ENCODE measurements at places on chromosomes 3 and 15.

- no peak overlapping the region for H3K27ac ChIP-seq
- H3K27me3 ChIP-seq: no peaks in the 10 kb centered on the region
- H3K4me1 ChIP-seq: no peaks in the 10 kb centered on the region
- H3K36me3 ChIP-seq: no peaks in the 10 kb centered on the region
Observed at GRCh38 chr3:69976021-69976420, 23.5 kb upstream of the SAMMSON start.

DNA sequence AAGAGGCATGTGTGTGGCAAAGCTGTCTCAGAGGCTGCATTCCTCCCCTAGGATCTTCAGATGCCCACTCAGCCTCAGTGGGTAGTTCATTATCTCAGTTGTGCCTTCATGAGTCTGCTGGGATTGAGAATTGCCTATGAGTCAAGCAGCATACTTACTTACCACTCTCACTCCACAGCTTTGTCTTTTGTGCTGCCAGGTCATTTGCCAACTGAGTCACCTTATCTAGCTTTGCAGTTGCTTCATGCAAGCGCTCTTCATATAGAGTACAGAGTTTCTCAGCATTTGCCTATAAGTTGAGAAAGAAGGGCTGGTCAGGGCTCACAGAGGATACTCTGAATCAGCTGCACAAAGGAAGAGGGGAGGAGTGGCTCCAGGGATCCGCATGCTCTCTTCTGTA is 89.5 kb downstream of the MYH15 start:
- H3K36me3 ChIP-seq: no peaks in the 10 kb centered on the region
- no peak overlapping the region for H3K4me3 ChIP-seq
- no peak overlapping the region for H3K27ac ChIP-seq
- DNase-seq: no peak

GRCh38 chr3:5186858-5187155 is 700 bp upstream of the EDEM1 start:
- H3K4me3 ChIP-seq: peak overlapping the region; percentile 100
- no peaks in the 10 kb centered on the region for H3K27me3 ChIP-seq
- H3K36me3 ChIP-seq: peaks cover 11% of the 10 kb centered on the region
- H3K4me1 ChIP-seq: peaks cover 30% of the 10 kb centered on the region

GRCh38 chr3:29183346-29184087 is 97.4 kb upstream of the RBMS3 start:
- no peaks in the 10 kb centered on the region for H3K27me3 ChIP-seq
- H3K4me3 ChIP-seq: no peak overlapping the region
- no peaks in the 10 kb centered on the region for H3K4me1 ChIP-seq

- H3K4me1 ChIP-seq: peaks cover 3% of the 10 kb centered on the region
- H3K27ac ChIP-seq: no peak overlapping the region
- DNase-seq: no peak
Observed at GRCh38 chr3:25820816-25821486, 31.1 kb downstream of the OXSM start.

GRCh38 chr3:169548194-169548593 is 115.3 kb downstream of the MECOM start:
- H3K4me1 ChIP-seq: no peaks in the 10 kb centered on the region
- H3K27me3 ChIP-seq: peaks cover 5% of the 10 kb centered on the region
- no peak for DNase-seq
- no peak overlapping the region for H3K27ac ChIP-seq
- H3K4me3 ChIP-seq: no peak overlapping the region
- H3K36me3 ChIP-seq: no peaks in the 10 kb centered on the region

GRCh38 chr3:166285001-166285400 is 447.8 kb upstream of the BCHE start:
- H3K36me3 ChIP-seq: no peaks in the 10 kb centered on the region
- no peaks in the 10 kb centered on the region for H3K27me3 ChIP-seq
- H3K4me1 ChIP-seq: no peaks in the 10 kb centered on the region
- DNase-seq: no peak
- no peak overlapping the region for H3K4me3 ChIP-seq

- no peaks in the 10 kb centered on the region for H3K27me3 ChIP-seq
- peak overlapping the region; percentile 54 for H3K27ac ChIP-seq
- H3K4me3 ChIP-seq: peak overlapping the region; percentile 8
- DNase-seq: no peak
Observed at GRCh38 chr3:141530415-141530768, 43.6 kb downstream of the RASA2 start.

DNA sequence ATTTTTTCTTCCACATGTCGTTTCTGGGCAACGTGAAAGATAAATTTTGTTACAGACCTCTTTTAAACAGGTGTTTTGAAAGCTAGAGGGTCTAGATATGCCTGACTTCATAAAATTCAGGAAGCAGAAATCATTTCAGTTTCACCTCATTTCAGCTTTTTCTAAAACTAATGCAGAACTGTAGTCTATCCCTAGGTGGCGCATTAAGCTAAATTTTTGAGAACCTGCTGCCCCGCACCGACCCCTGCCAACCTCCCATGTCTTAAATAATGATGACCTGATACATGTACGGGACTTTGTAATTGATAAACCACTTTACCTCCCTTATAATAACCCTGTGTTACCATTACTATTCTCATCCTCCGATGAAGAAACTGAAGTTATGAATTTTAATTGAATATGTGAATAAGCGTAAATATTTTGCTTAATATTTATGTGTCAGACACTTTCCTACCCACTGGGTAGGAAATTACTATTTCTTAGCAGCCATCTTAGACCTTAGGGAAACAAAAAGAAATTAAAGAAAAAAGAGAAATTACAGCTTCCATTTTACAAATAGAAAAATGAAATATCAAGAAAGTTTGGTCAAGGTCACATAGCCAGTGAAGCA is 78.7 kb upstream of the GCNT3 start:
- H3K36me3 ChIP-seq: no peaks in the 10 kb centered on the region
- no peaks in the 10 kb centered on the region for H3K4me1 ChIP-seq
- H3K27ac ChIP-seq: no peak overlapping the region
- peaks cover 23% of the 10 kb centered on the region for H3K27me3 ChIP-seq

DNA sequence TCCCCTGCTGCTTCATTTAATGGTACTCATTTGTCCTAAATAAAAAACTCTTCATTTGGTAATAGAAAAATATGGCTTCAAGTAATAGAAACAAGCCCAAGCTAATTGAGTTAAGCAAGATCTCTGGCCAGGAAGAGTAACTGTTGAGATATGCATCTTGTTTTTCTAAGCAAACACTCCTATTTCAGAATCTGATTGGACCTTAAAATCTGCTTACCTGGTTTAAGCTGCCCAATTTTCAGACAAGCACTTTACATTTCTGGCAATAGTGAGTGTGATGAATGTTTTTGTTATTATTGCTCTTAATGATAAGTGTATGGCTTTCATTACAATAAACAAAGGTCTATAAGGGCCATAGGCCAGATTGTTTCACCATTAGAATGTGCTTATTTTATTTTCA is 86.2 kb downstream of the CMSS1 start:
- no peak for DNase-seq
- no peaks in the 10 kb centered on the region for H3K36me3 ChIP-seq
- no peak overlapping the region for H3K4me3 ChIP-seq
- no peaks in the 10 kb centered on the region for H3K4me1 ChIP-seq
- H3K27ac ChIP-seq: no peak overlapping the region

- no peaks in the 10 kb centered on the region for H3K27me3 ChIP-seq
- no peak overlapping the region for H3K4me3 ChIP-seq
- no peak overlapping the region for H3K27ac ChIP-seq
- no peaks in the 10 kb centered on the region for H3K36me3 ChIP-seq
Observed at GRCh38 chr3:189720736-189721417, 89.7 kb downstream of the TP63 start.

GRCh38 chr3:34212656-34213055 is 414.2 kb downstream of the PDCD6IP start:
- DNase-seq: no peak
- peaks cover 3% of the 10 kb centered on the region for H3K4me1 ChIP-seq

DNA sequence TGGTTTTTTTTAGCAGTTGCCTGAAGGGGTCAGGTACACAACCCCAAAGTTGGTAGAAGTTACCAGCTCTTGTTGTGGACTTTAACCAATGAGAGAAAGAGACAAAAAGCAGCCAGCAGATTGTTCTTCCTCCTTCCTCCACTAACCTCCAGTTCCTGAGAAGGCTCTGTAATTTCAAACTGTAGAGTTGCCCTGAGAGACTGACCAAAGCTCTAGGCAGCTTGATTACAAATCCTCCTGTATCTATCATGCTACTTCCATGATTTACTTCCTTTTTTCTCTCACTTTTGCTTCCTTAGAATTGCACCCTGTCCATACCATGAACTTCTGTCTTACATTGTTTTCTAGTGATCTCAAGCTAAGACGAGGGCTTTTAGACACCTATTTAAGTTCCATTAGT is 29.2 kb downstream of the NSUN3 start:
- H3K27me3 ChIP-seq: no peaks in the 10 kb centered on the region
- DNase-seq: no peak
- H3K36me3 ChIP-seq: peaks cover 19% of the 10 kb centered on the region
- peaks cover 7% of the 10 kb centered on the region for H3K4me1 ChIP-seq
- no peak overlapping the region for H3K27ac ChIP-seq

GRCh38 chr15:74621546-74621920 is 5.9 kb downstream of the CLK3 start:
- no peaks in the 10 kb centered on the region for H3K27me3 ChIP-seq
- no peak overlapping the region for H3K27ac ChIP-seq
- no peak overlapping the region for H3K4me3 ChIP-seq
- peaks cover 49% of the 10 kb centered on the region for H3K4me1 ChIP-seq
- peaks cover 11% of the 10 kb centered on the region for H3K36me3 ChIP-seq
- no peak for DNase-seq

DNA sequence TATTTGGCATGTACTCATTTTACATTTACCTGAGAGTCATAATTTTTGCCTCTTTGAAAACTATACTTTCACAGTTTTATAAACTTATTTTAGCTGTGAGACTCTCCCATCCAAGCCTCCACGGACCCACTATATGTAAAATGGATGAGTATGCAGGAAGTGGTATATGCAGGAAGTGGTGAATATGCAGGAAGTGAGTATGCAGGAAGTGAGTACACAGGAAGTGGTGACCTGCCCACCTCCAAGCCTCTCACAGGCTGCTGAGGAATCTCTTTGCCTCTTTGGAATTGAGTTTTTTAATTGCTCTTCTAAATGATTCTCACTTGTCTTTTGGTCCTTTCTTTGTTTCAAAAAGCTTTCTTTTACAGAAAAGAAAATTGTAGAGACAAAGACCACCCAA is 85.2 kb downstream of the KBTBD8 start:
- peaks cover 47% of the 10 kb centered on the region for H3K36me3 ChIP-seq
- peaks cover 31% of the 10 kb centered on the region for H3K4me1 ChIP-seq
- H3K4me3 ChIP-seq: peak overlapping the region; percentile 82
- H3K27ac ChIP-seq: peak overlapping the region; percentile 98

GRCh38 chr3:126446791-126447190 is 28.9 kb downstream of the ZXDC start:
- peaks cover 8% of the 10 kb centered on the region for H3K36me3 ChIP-seq
- peaks cover 8% of the 10 kb centered on the region for H3K4me1 ChIP-seq
- H3K27me3 ChIP-seq: no peaks in the 10 kb centered on the region
- H3K4me3 ChIP-seq: no peak overlapping the region
- H3K27ac ChIP-seq: no peak overlapping the region

GRCh38 chr15:62953496-62954045 is 89.0 kb upstream of the TPM1 start:
- no peak overlapping the region for H3K27ac ChIP-seq
- H3K4me1 ChIP-seq: no peaks in the 10 kb centered on the region
- DNase-seq: no peak
- no peak overlapping the region for H3K4me3 ChIP-seq
- H3K27me3 ChIP-seq: peaks cover 54% of the 10 kb centered on the region

- H3K4me3 ChIP-seq: no peak overlapping the region
- H3K27ac ChIP-seq: no peak overlapping the region
- H3K4me1 ChIP-seq: no peaks in the 10 kb centered on the region
- H3K27me3 ChIP-seq: no peaks in the 10 kb centered on the region
Observed at GRCh38 chr15:31069360-31070000, 32.0 kb downstream of the TRPM1 start.

- DNase-seq: no peak
- H3K27me3 ChIP-seq: peaks cover 14% of the 10 kb centered on the region
- no peaks in the 10 kb centered on the region for H3K4me1 ChIP-seq
- H3K27ac ChIP-seq: no peak within 1 kb of the TSS
Observed at GRCh38 chr3:58577269-58577821, at the start of gene FAM107A. Gene FAM107A, minus strand, starts transcription at chr3:58577391. Its CDS starts 7,531 bp downstream, at chr3:58569860.

DNA sequence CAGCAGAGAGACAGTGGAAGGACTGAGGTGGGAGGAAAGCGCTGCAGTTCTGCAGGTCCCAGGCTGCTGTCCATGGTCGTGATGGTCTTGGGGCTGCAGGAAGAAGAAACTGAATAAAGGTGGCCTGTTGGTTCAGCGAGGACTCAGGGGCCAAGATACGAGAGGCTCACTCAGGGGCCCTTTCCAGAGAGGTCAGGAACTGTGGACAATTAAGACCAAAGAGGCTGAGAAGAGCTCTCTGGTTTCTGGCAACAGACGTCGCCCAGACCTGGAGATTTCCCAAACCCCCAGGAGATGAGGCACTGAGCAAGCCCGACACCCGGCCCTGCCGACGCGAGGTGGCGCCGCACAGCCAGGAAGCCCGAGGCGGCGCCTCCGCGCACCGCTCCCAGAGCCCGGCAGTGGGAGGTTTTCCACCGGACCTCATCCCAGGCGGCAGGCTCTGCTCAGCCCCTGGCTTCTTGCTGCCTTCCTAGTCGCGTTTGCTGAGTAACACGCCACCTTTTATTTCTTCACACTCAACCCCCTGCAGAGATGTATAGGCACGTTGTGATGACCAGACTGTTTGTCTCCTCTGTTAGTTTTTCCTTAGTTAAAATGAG is 56.4 kb upstream of the ARRDC4 start:
- peaks cover 4% of the 10 kb centered on the region for H3K4me1 ChIP-seq
- no peak overlapping the region for H3K27ac ChIP-seq
- DNase-seq: no peak
- H3K36me3 ChIP-seq: no peaks in the 10 kb centered on the region
- no peak overlapping the region for H3K4me3 ChIP-seq

- H3K36me3 ChIP-seq: no peaks in the 10 kb centered on the region
- no peak overlapping the region for H3K4me3 ChIP-seq
- no peak for DNase-seq
- H3K4me1 ChIP-seq: no peaks in the 10 kb centered on the region
Observed at GRCh38 chr3:41999909-42000308, 38.0 kb upstream of the ULK4 start.

DNA sequence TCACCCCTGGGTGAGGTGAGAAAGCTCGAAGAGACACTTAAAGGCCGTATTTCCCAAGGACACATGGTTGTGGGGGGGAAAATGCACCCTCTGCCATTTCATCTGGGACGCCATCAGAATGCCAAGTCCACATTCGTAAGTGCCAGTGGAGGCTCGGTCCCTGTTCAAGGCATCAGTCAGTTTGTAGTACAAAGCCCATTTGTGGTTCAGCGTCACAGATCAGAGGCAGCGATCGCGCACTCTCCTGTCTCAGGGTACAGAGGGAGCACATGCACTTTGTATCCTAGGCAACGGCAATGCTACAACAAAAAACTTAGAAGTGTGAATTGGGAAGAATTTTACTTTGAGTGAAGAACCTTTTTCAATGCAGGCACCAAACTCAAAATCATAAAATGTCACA is 27.2 kb downstream of the SEMA6D start:
- H3K27ac ChIP-seq: no peak overlapping the region
- no peak overlapping the region for H3K4me3 ChIP-seq
- H3K36me3 ChIP-seq: no peaks in the 10 kb centered on the region
- H3K4me1 ChIP-seq: no peaks in the 10 kb centered on the region
- no peaks in the 10 kb centered on the region for H3K27me3 ChIP-seq

Data from natural killer cell treated with Interleukin-12 subunit alpha and Interleukin-12 subunit beta and Interleukin-15 and Interleukin-18, amount 100 ng/mL, for 72 hours (primary cell).